Stimulated activated CD8-positive, alpha-beta memory T cell treated with anti-CD3 and anti-CD28 coated beads, Interleukin-7, amount 100 ng/mL, for 1 hour (primary cell): ENCODE measurements at places on chromosomes 1 and 21.

GRCh38 chr1:155206891-155207805, 549 bp downstream of the THBS3 start:
- DNase-seq, result peak; percentile 92

DNA sequence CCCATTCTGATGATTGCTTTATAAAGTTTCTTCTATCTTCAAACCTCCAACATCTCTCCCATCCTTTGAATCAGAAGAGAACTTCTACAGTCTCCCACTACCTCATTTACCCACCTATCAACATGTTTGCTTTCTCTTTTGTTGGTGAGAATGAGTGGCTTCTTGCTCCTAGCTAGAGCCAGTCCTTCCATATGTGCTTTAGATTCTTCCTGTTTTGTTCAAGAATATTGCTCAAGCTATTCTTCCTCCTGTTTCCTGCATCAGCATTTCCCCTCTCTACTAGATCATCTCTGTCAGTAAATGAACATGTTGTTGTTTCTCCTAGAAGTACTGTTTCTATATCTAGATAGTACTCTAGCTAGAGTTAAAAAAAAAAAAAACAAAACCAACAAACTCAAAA, 6.3 kb downstream of the ATF6 start:
- no peak for DNase-seq

GRCh38 chr1:51877434-51878307, 856 bp downstream of the NRDC start:
- no peak for DNase-seq

DNA sequence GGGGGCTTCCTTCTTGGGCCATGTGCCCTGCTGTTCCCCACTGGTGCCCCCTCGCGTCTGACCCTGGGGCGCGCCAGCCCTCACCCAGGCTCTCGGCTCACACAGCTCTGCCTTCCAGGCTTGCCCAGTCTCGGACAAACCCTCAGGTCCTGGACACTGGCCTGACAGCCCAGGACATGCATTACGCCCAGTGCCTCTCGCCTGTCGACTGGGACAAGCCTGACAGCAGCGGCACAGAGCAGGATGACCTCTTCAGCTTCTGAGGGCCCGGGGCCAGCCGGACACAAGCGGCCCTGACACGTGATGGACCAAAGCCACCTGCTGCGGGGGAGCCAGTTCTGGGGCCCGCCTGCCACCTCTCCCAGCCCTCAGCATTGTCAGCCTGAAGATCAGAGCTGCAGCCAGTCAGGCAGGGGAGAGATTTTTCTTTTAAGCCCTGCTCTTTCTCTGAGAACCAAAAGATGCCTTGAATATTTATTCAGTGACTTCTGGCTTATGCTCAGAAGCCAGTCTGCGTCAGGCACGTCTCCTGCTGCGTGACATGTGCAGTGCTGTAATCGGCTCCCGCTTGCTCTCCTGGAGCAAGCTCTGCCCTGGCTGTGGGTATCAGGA, 23.4 kb downstream of the LDLRAP1 start:
- no peak for DNase-seq
